H7 (cell line): ENCODE measurements at places on chromosomes 7 and 10.

DNA sequence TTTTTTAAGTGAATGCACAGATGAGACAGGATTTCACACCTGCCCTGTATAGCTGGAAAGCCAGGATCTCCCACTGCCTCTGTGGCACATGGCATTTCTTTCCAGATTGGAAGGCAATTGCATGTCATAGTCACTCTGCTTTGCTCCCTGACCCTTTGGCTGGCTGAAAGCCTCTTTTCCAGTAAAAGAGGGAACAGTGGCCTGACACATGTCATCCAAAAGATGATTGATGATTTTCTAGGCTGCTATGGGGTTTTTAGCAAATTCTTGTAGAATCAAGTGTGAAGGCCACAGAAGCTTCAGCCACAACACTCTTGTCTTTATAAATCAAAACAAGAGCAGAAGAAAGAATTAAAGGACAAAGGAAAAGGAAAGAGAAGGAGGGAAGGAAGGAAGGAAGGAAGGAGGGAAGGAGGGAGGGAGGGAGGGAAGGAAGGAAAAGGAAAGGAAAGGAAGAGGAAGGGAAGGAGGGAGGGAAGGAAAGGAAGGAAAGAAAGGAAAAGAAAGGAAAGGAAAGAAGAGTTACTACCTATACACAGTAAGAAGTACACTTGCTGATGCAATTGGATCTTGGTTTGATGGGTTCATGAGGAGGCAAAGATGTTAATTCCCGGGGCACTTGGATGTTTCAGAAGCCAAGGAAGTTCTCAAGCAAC is 158.9 kb upstream of the FRMD4A start:
- no peak for DNase-seq

DNA sequence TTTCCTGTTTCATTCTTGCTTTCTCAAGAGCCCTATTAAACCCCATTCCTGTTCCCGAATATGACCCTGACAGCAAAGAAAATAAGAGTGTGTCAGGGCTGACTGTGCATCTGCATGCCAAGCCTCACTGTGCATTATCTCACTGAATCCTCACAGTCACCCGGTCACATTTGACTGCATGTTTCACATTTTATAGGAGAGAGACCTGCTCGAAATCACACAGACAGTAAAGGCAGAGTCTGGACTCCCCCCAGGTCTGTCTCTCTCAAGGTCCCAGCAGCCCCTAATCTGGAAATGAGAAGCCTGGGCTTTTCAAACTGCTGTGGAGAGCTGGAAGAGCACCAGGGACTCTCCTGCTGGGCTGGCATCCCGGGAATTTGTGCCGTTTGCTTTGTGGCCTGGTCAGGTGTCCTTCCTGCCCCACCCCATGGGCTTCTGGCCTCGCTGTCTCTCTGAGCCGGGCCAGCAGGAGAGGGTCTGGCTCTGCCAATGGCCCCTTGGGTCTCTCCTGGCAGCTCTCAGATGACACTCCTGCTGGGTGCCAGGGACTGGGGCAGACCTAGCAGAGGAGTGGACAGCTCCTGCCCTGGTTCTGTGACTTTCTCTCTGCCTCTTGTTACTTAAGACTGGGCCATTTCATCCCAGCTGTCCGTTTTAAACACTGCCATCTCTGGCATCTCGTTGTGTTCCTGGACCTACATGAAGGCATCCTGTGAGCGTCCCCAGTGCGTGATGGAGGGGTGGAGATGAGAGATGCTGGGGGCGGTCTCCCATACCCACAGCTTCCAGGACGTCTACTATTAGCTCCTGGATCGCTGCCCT is 173.6 kb downstream of the ARHGAP12 start:
- DNase-seq = peak; percentile 75

- no peak for DNase-seq
Observed at GRCh38 chr10:25575343-25575742, 358.7 kb upstream of the MYO3A start.

GRCh38 chr7:11332186-11332864 is 358.7 kb downstream of the PHF14 start:
- no peak for DNase-seq

GRCh38 chr7:22666732-22667131 is 60.3 kb upstream of the IL6 start:
- no peak for DNase-seq

- DNase-seq = no peak
Observed at GRCh38 chr10:106525835-106526234, 638.7 kb downstream of the SORCS1 start.
